SK-N-SH (cell line): ENCODE measurements at places on chromosomes 1 and 21. TPM values are rescaled to one million over a fixed set of nuclear protein-coding genes. Genes with fewer than 3 reads are reported as not detected.

GRCh38 chr1:228871314-228872061, 136.2 kb downstream of the RHOU start:
- DNase-seq: no peak

GRCh38 chr1:228142155-228142691, 2.1 kb downstream of the GUK1 start:
- DNase-seq: no peak

- DNase-seq: no peak
Measured at GRCh38 chr1:185759061-185759460, 24.9 kb downstream of the HMCN1 start.

DNA sequence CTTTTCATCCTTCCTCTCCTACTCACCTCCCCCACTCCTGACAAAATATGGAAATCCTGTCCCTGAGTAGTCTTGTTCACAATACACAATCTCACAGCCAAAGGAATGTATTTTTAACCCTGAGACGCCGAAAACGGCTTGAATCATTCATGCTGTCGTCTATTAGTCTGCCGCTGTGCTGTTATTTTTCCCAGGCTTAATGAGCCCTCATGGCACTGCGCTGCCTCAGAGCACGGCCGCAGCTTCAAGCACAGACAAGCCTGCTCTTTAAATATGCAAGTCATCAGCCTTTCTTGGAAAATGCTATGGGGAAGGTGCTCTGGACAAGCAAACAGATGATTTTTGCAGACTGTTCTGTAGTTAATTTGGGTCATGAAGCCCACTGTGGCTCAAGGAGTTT, 302.7 kb downstream of the DISC1 start:
- DNase-seq: no peak

- DNase-seq: no peak
Measured at GRCh38 chr1:211378844-211379243, 52.2 kb downstream of the TRAF5 start.

DNA sequence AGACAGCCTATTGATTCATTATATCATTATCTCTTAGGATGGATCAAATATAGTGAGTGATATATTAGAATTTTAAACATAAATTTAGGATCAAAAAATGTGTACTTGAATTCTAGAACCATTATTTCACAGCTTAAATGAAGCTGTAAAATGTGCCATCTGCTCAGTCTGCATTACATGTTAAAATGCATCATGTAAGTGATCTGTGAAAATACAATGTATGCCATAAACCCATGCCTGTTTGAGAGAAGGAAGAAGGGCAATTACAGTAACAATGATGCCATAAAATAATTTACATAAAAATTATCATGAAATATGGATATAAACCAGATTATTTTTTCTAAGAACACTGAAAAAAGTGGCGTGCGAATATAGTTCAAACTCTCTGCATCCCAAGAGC, 1066.0 kb upstream of the ADGRL4 start:
- no peak for DNase-seq

DNA sequence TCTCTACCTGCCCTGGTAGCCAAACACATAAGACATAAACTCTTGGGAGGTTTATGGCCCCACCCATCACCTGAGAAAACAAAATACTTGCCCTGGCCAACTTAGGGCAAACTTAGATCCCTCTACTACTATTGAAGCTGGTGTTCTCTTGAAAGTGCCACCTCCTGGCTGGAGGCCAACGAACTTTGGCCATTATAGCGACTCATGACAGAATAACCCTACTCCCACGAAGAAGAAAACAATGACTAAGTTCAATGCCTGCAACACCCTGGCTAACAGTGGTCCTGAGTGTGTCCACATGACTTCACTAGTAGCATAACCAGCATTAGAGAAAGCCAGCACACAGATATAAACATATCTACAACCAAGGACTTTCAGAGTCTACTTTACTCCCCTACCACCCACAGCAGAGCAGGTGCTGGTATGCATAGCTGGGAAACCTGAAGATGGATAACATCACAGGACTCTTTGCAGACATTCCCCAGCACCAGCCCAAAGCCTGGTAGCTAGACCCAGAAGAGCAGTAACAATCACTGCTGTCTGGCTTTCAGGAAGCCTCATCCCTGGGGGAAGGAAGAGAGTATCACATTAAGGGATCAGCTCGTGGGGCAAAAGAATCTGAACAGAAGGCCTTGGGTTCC, 81.0 kb downstream of the SLC30A10 start:
- no peak for DNase-seq

DNA sequence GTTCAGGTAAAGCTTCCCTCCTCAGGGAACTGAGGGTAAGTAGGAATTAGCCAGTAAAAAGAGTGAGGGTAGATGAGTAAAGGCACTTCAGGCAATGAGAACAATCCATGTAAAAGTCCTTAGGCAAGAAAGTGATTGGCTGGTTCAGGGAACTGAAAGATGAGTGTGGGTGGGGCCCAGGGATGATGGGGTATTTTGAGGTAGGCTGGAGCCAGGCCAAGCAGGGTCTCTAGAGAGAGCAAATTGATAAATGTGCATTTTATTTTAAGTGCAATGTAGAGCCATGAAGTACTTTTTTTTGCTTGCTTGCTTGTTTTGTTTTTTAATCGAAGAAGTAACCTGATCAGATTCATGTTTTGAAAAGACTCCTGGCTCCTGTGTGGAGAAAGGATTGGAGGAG, 26.5 kb downstream of the OSBPL9 start:
- no peak for DNase-seq

GRCh38 chr1:183993132-183993531, 44.4 kb downstream of the COLGALT2 start:
- no peak for DNase-seq

DNA sequence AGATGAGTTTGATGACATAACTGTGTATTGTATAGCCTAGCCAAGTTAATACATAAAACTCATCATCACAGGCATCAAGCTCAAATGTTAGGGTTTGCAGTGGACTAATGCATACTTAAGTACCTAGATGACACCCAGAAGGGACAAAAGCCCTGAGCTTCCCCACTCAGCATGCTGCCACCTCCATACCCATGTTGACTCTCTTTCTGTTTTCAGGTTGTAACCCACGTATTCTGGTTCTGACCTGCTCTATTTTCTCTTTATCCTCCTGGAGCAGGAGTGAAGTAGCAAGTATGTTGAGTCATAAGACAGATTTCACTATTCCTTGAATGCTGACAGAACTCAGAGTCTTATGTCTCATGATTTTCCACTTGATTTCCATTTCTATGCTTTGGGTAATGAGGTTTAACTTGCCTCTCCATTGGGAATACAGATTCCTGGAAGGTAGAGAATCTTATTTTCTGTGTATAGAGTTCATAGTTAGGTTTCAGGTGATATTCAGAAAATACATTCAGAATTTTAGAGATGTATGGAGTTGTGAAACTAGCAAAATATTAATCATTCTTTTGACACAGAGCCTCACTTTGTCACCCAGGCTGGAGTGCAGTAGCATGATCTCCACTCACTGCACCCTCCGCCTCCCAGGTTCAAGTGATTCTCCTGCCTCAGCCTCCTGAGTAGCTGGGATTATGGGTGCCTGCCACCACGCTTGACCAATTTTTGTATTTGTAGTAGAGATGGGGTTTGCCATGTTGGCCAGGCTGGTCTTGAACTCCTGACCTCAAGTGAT, 122.5 kb upstream of the KCNJ15 start:
- no peak for DNase-seq

The ANP32E gene
- polyA plus RNA-seq: 8.2 and 8.7 TPM in 2 replicates

The PPIAL4G gene
- polyA plus RNA-seq: not detected in 2 replicates

The RAB25 gene
- polyA plus RNA-seq: not detected in 2 replicates

The LCE1D gene
- polyA plus RNA-seq: not detected in 2 replicates
